ENCODE measurements at places on chromosomes 1 and 21. TPM values are rescaled to one million over a fixed set of nuclear protein-coding genes. Genes with fewer than 3 reads are reported as not detected.

DNA sequence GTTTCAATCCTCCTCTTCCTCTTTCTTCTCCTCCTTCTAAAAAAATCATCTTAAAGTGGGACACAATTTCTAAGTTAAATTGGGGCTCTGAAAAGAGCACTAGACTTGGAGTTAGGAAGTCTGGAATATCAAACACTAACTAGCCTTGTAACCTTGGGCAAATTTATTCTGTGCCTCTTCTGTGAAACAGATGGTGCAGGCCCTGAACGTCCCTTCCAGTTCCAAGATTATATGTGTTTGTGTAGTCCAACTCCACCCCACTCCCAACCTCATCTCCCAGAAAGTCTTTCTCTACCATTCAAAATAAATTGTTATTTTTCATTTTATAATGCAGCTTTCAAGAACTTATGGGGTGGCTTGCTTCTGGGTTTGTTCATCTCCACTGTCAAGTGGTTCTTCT is 630.0 kb downstream of the LMO4 start:
- no peak overlapping the region for H3K27ac ChIP-seq
- no peak for DNase-seq
- no peaks in the 10 kb centered on the region for H3K4me1 ChIP-seq
- no peak overlapping the region for H3K4me3 ChIP-seq
- no peaks in the 10 kb centered on the region for H3K36me3 ChIP-seq

GRCh38 chr1:190738317-190738716 is 260.7 kb upstream of the BRINP3 start:
- H3K27me3 ChIP-seq, result no peaks in the 10 kb centered on the region
- H3K4me3 ChIP-seq, result no peak overlapping the region
- no peaks in the 10 kb centered on the region for H3K36me3 ChIP-seq
- H3K4me1 ChIP-seq, result no peaks in the 10 kb centered on the region
- H3K27ac ChIP-seq, result no peak overlapping the region

DNA sequence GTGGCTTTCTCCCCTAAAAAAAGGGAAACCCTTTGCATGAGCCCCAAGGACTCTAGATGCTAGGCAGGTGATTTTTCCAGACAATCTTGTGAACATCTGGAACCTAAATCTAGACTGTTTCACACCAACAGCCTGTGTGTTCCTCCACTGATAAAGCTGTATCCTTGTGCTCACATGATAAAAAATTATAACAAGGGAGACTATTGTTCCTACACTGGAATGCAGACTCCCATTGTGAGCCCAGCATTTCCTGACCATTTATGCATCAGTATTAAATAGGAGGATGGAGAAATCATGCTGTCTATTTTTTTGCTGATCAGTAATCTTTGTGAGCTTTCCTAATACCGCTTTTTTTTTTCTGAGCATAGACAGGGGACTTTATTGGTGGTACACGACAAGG is 52.5 kb downstream of the ZNF697 start:
- no peak overlapping the region for H3K27ac ChIP-seq
- H3K36me3 ChIP-seq, result no peaks in the 10 kb centered on the region
- no peaks in the 10 kb centered on the region for H3K4me1 ChIP-seq
- no peaks in the 10 kb centered on the region for H3K27me3 ChIP-seq
- no peak for DNase-seq
- H3K4me3 ChIP-seq, result no peak overlapping the region

GRCh38 chr1:204643503-204643902 is 42.0 kb downstream of the LRRN2 start:
- H3K4me3 ChIP-seq, result no peak overlapping the region
- no peaks in the 10 kb centered on the region for H3K36me3 ChIP-seq
- no peak overlapping the region for H3K27ac ChIP-seq
- H3K4me1 ChIP-seq, result no peaks in the 10 kb centered on the region
- no peak for DNase-seq

DNA sequence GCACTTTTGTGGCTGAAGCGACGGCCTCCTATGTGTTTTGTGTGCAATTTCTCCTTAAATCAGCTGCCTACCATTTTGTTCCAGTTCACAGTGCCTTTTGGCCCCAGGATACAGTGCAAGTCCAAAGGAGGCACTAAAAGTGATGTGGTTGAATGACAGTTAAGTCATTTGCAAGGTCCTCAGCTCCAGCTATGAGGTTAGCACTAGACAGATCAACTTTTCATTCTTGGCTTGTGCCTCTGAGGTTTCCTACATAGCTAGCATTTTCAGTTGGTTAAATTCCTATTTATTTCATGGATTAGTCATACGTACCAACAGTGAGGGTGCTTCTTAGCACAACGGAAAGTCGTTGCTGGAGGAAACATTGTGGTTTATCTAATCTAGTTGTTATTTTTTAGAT is 59.3 kb upstream of the NTPCR start:
- no peaks in the 10 kb centered on the region for H3K36me3 ChIP-seq
- no peaks in the 10 kb centered on the region for H3K27me3 ChIP-seq
- no peak overlapping the region for H3K4me3 ChIP-seq
- H3K4me1 ChIP-seq, result no peaks in the 10 kb centered on the region
- no peak for DNase-seq

Gene ACOT11
- 0.95 TPM for total RNA-seq

Gene CLCA1
- not detected for total RNA-seq

DNA sequence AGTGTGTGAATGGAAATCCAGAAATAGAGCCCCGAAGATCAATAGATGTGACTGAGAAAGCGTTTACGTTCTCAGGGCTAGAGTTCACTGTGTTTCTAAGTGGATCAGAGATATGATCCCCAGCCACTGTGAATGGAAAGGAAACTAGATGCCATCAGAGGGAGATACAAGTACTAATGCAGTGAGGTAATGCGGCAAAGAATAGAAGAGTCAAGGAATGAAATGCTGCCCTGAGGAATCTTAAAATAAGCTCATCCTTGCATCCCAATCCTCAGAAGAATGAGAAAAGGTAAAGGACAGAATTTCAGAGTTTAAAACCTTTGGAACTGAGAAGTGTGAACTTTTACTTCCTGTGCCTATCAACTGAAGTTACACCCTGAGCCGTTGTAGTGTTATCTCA is 165.5 kb upstream of the ESRRG start:
- no peaks in the 10 kb centered on the region for H3K36me3 ChIP-seq
- no peaks in the 10 kb centered on the region for H3K27me3 ChIP-seq
- DNase-seq, result no peak
- no peaks in the 10 kb centered on the region for H3K4me1 ChIP-seq
- no peak overlapping the region for H3K4me3 ChIP-seq
- H3K27ac ChIP-seq, result no peak overlapping the region

Gene ERICH3
- total RNA-seq, result not detected

Gene GUCA2A
- not detected for total RNA-seq

DNA sequence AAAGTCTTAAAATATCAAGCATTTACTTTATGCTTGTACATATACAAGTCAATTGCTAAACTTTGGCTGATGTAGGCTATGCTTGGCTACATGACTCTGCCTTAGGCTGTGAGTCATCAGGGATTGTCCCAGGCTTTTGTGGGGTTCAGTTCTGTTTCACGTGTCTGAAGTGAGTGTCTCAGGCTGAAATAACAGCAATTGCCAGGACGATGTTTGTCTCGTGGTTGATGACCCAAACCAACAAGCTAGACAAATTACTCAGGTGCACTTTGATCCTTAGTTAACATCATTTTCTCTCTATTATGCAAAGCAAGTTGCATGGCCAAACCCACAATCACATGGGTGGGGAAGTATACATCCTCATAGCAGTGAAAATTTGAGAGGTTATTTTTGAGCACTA is 410.1 kb downstream of the BRINP3 start:
- H3K27me3 ChIP-seq, result no peaks in the 10 kb centered on the region
- H3K27ac ChIP-seq, result no peak overlapping the region
- H3K4me1 ChIP-seq, result no peaks in the 10 kb centered on the region
- no peaks in the 10 kb centered on the region for H3K36me3 ChIP-seq

Gene NEK2
- total RNA-seq, result not detected

DNA sequence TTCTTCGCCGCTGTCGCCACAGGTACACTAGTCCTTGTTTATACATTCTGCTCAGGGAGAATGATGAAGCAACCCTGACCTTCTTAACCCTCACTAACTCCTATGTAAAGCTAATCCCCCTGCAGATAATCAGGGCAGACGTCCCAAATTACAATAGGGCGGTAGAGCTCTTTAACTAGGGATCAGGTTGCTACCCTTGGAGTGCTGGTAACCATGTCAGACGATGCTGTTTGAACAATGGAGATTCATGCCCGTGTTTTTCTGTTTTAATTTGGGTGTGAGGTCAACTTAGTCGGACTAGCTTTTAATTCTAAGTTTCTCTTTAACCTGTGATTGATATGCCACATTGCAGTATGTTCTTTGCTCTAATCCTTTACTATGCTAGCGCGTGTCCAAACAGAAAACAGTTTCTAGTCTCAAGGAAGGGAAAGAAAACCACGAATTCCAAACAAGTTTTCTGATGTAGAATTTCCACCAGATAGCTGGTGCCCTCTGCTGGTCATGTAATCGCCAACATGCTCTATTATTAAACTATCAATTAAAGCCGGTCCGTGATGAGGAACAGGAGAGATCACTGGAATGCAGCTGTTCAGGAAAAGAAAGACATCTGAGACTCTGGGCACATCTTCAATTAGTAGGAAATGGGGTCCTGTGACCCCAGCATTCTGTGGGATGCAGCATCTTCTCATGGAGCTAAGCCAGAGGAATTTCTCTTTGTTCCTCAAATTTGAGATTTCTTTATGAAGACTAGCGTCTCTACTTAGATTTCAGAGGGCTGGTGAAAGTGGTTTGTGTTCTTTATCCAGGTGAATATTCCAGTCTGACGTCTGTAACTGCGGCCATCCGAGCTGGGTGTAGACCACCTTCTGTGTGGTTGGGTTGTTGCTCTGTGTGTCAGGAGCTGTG is 18.3 kb upstream of the VAMP3 start:
- DNase-seq, result peak; percentile 59
- no peaks in the 10 kb centered on the region for H3K4me1 ChIP-seq
- no peaks in the 10 kb centered on the region for H3K27me3 ChIP-seq
- H3K4me3 ChIP-seq, result no peak overlapping the region
- no peak overlapping the region for H3K27ac ChIP-seq
